ENCODE measurements at places on chromosomes 12 and 14. TPM values are rescaled to one million over a fixed set of nuclear protein-coding genes. Genes with fewer than 3 reads are reported as not detected.

The ANGEL1 gene
- 27.7 TPM for total RNA-seq

The ABCC9 gene
- total RNA-seq = 32.1 TPM

The NANOG gene
- 0.84 TPM for total RNA-seq

The DAO gene
- not detected for total RNA-seq

The SMIM41 gene
- total RNA-seq = 50.6 TPM

The PRDM4 gene
- total RNA-seq = 35.0 TPM

The KCNA1 gene
- 5.9 TPM for total RNA-seq

Measured in tibial nerve (tissue), 4 donors.